IPS DF 19.7 (cell line): ENCODE measurements at places on chromosomes 16 and 17.

DNA sequence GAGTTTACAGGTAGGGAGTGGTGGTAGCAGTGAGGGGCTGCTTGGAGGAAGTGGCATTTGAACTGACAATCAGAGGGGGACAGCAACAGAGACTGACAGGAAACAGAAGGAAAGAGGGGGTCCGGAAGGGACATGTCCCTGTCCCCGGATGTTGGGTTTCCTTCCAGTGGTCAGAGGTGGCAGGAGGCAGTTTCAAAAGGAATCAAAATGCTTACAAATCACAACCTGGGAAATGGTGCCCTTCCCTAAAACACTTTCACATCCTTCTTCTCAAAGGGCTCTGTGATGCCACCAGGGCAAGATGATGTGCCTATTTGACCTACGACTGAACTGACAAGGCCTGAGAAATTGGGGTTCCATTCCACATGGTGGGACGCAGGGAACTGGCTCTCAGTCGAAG, 19.7 kb downstream of the ADGRG1 start:
- DNase-seq = no peak

DNA sequence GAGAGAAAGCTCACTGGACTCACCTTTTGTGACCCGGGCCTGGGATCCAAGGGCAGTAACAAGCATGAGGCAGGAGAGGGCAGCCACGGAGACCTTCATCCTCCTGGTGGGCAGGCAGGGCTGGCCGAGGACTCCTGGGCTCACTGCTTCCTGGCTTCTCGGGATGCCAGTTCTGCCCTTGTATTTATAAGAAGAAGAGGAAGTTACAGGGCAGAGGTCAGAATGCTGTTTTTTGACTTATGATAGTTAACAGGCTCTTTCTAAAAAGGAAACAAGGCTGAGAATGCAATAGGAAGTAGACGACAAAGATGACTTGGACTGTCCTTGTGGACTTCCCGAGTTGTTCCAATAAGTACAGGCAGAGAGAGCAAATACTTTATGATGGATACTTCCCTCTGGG, at the start of gene CCL23:
Gene CCL23 (minus strand): TSS at position 174 of the 400 bp plus-strand sequence. CDS start 75 bp downstream, at position 99.
- no peak for DNase-seq

DNA sequence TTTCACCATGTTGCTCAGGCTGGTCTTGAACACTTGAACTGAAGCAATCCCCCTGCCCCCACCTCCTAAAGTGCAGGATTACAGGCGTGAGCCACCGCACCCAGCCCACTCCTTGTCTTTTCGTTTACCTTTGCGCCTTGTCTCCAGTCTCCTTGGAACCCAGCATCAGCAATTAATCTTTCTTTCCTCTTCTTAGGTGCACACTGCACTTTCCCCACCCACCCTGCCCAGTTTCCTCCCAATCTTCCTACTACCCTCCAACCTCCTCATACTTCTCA, 1.5 kb upstream of the CLDN7 start:
- no peak for DNase-seq

DNA sequence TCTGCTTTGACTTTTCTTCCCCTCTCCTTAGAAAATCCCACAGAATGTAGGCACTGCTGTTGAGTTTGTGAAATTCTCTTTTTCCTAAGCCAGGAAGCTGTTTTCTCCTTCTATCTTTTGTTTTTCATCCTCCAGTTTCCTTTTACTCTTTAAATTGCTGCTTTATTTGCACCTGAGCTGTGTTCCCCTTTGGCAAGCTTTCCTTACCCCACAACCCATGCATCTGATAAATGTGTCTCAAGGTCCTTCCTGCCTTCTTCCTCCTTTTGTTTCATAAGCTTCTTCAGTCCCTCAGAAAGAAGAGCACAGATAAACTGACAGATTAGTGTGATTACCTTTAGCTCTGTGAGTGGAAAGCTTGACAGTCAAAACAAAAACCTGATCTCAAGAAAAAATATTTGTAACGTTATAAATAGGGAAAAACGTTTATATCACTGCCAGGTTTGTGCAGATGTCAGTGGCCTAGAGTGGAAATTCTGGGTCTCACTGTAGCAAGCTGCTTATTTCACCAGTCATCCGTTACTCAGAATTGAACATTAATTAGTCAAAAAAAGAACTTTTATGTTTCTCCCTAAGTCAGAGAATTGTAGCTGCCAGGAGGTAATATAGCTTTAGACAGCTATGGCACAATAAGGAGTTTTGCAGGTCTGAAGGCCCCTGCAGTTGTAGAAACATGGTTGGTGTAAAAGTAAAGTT, 23.6 kb downstream of the GSDMB start:
- DNase-seq = no peak

DNA sequence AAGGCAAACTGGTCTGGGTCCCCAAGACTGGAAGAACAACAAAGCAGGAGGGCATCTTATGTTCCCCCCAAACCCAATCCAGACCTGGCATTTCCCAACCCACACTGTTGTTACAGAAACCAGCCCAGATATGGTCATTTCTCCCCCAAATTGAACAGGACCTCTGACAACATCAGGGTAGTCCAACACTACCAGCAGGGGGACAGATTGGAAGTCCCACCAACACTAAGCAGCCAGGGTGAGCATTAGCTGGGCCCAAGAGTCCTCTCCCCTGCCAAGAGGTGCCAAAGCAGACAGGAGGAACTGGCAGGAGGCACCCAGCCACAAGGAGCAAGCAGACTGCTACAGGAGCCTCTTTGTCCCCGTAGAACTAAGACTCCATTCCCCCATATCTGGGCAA, 29.3 kb upstream of the CNEP1R1 start:
- DNase-seq = no peak

DNA sequence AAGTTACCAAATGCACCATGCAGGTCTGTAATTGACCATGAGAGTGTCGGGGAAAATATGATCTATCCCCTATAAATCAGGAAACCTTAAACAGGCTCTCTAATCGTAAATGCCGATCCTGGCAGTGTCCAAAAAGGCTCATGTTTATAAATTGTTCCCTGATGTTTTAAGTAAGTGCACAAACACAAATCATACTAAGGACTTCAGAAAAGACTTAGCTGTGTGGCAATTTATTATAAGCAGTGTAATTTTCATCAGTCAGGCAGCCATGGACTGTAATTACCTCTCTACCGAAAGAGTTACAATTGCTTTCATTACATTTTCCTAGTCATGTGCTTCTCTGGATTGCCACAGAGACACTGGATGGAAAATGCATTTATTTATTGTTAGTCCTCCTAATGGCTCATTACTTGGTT, 73.4 kb upstream of the COX10 start:
- no peak for DNase-seq

DNA sequence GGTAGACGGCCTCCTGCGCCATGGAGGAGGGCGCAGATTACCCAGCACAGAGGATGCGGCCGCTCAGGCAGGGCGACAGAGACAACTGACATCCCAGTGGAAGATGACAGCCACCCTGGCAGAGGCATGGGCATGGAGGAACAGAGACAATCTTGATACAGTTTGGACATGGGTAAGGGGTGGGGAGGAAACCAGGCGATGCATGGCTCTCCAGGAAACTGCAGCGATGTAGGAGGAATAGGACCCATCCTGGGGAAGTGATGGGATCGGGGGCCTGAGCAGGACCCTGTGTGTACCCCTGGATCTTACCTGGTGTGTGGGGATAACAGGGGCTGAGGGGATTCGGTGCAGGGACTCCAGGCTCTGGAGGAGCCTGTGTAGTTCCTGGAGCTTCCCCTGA, 4.6 kb downstream of the OSBPL7 start:
- DNase-seq = no peak

GRCh38 chr17:880443-881269, 98.5 kb downstream of the MRM3 start:
- DNase-seq = no peak

DNA sequence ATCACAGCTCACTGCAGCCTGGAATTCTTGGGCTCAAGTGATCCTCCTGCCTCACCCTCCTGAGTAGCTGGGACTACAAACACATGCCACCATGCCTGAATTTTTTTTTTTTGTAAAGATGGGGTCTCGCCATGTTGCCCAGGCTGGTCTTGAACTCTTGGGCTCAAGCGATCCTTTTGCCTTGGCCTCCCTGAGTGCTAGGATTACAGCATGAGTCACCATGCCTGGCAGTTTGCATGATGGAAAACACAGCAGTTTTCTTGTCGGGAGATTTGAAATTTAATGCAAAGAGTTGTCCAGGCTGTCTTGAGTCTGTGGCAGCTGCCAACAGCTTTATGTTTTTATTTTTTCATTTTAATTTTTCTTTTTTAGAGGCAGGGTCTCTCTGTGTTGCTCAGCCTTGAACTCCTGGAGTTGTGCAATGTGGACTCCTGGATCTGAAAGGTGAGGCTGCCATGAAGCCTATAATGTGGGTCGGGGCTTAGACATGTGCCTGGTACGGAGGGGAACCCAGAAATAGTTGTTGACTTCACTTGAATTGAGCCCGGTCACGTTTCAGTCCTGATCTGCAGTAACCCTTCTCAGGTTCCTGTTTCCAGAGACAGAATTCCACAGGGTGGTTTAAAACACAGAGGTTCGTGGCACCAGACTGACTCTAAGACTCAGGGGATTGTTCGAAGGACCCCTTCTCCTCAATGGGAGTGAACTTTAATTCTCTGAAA, 18.7 kb downstream of the CD300A start:
- DNase-seq = no peak

- DNase-seq = no peak
Measured at GRCh38 chr17:2564877-2565276, 28.6 kb upstream of the PAFAH1B1 start.

DNA sequence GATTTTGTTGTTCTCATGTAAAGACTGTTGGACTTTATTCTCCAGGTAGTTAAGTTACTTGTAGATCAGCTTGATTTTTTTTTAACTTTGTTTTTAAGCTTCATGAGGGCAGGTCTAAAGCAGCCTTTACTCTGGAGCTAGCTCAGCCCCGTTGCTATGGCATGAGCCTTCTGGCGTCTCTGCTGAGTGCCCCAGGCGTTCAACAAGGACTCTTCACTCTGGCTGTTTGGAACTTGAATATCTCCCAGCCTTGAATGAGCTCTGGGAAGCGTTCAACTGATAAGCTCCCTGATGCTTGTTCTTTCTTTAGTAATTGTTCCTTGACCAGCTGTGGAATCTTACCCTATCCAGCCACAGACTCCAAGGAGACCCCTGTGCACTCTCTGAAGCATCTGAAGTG, 82.3 kb downstream of the GNAO1 start:
- DNase-seq = no peak

GRCh38 chr16:9633844-9634243, 542.4 kb downstream of the HAPSTR1 start:
- no peak for DNase-seq

- DNase-seq = no peak
Measured at GRCh38 chr17:78255953-78256706, 24.7 kb downstream of the TMEM235 start.

DNA sequence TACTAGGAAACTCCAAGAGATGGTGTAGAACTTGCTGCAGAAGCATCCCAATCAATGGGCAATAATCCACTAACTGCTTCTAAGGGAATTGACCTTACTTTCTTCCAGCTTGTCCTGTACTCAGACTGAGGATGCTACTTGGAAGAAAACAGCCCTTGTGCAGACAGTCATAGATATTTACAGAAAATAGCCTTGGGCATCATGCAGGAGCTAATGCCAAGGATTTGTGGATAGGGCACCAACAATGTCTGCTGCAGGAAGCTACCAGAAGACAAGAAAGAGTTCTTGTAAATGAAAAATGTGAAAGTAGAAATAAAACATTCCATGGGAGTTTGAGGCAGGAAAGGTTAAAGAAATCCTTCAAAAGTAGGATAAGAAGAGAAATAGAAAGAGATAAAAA, 21.5 kb upstream of the CSNK2A2 start:
- no peak for DNase-seq

DNA sequence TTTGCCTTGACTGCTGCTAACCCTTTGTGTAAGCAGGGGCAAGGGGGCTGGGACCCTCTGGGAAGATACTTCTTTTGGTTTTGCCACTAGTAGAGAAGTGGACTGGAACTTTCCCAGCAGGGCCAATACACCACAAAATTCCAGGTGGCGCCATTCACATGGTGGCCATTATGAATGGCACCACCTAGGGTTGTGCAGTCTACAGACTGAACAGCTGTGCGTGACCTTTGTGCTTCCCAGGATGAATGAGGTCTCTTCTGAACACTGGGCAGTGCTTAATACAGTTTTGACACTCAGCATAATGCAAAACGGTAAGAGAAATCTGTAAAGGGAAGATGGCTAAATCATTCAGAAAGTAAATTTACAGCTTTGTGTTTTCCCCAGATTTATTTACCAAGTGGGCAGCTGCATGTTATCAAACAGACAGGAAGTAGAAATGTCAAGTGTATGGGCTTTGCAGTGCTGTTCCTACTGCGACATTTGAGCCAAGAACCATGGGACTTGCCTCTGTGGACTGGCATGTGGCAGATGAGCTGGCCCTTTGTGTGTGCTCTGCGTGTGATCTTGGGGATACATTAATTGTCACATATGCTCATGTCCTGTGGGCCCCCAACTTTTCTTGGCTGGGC, 9.2 kb downstream of the SYT17 start:
- DNase-seq = no peak

- no peak for DNase-seq
Measured at GRCh38 chr17:66938656-66939055, 25.9 kb upstream of the CACNG4 start.

DNA sequence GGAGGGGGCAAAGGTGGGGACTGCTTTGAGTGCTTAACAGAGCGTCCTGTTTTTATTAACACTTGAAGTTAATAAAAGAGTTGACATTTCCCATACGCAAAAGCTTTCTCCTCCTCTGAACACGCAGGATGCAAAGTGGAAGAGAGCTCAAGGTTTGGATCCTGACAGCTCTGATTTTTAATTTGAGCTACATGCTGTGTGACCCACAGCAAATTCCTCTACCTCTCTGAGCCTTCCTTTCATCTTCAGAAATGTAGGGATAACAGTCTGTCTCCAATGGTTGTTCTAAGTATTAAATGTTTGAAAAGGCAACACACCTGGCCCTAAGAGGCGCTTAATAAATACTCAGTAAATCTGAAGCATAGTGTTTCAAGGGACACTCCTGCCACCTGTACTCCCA, 93.0 kb downstream of the CDYL2 start:
- no peak for DNase-seq

- no peak for DNase-seq
Measured at GRCh38 chr16:76899767-76900166, 291.2 kb upstream of the MON1B start.
